ENCODE measurements at places on chromosomes 1 and 21.

- DNase-seq: no peak
Measured at GRCh38 chr21:45333583-45334121, 46.0 kb upstream of the POFUT2 start.

- no peak for DNase-seq
Measured at GRCh38 chr1:180288940-180289339, 58.9 kb downstream of the LHX4 start.

- no peak for DNase-seq
Measured at GRCh38 chr1:167054946-167055630, 35.1 kb downstream of the GPA33 start.

- no peak for DNase-seq
Measured at GRCh38 chr1:225460737-225461532, 33.1 kb upstream of the LBR start.

GRCh38 chr1:35532497-35533223, 24.5 kb downstream of the KIAA0319L start:
- peak; percentile 48 for DNase-seq

GRCh38 chr21:36821032-36821299, 122.1 kb downstream of the SIM2 start:
- DNase-seq: no peak

- DNase-seq: peak; percentile 95
Measured at GRCh38 chr1:109248797-109249629, at the start of gene CELSR2. Gene CELSR2, plus strand, starts transcription at chr1:109249539. Its CDS starts 541 bp downstream, at chr1:109250080.

- DNase-seq: no peak
Measured at GRCh38 chr1:2940178-2940577, 81.1 kb upstream of the ACTRT2 start.

- DNase-seq: no peak
Measured at GRCh38 chr1:164475834-164476233, 83.2 kb upstream of the PBX1 start.

- no peak for DNase-seq
Measured at GRCh38 chr1:5333291-5333690, 658.9 kb downstream of the NPHP4 start.

DNA sequence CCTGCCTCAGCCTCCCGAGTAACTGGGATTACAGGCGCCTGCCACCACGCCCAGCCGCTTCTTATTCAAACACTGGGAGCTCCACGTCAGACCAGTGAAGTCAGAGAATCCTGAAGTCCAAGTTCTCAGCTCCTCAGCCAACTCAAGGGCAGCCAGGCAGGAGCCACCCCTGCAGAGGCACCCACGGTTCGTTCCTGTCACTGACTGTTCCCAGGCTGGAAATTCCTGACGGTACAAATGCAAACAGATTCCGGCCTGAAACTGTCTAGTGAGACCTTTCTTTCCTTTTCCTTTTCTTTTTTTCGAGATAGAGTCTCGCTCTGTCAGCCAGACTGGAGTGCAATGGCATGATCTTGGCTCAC, 11.7 kb downstream of the SLC35E2B start:
- no peak for DNase-seq

GRCh38 chr1:153545067-153546055, at the start of gene S100A4:
Gene S100A4, minus strand, starts transcription at chr1:153545806. Its CDS starts 1,012 bp downstream, at chr1:153544794.
- peak; percentile 91 for DNase-seq

DNA sequence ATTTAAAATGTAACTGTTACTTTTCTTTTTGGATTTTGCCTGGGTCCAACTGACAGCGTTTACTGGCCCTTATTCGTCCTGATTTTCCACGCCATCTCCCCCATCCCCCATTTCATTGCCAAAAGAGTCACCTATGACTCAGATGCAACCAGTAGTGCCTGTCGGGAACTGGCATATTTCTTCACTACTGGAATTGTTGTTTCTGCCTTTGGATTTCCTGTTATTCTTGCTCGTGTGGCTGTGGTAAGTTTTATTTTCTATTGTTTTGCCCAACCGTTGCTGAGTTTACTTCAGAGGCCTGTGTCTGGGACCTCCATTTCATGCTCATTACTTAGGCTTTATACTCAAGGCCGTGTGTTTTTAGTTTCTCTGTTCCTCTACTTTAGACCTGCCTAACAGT, 9.3 kb downstream of the LEPR start:
- DNase-seq: no peak

DNA sequence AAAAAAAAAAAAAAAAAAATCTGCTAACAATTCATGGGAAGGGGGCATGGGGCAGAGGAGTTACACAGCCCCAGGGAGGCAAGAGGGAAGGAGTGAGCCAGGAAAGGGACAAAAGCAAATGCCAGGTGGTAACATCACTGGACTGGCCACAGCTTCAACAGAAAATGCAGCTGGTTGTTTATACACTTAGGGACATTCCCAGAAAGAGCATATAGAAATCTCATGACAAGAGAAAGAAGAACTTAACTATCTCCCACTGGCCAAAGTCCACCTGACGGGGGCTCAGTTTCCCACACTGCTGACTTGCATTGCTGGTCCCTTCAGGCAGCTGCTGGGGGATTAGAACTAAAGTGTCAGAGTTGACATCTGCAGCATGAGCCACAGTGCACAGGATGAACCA, 14.8 kb downstream of the IL12RB2 start:
- DNase-seq: no peak

DNA sequence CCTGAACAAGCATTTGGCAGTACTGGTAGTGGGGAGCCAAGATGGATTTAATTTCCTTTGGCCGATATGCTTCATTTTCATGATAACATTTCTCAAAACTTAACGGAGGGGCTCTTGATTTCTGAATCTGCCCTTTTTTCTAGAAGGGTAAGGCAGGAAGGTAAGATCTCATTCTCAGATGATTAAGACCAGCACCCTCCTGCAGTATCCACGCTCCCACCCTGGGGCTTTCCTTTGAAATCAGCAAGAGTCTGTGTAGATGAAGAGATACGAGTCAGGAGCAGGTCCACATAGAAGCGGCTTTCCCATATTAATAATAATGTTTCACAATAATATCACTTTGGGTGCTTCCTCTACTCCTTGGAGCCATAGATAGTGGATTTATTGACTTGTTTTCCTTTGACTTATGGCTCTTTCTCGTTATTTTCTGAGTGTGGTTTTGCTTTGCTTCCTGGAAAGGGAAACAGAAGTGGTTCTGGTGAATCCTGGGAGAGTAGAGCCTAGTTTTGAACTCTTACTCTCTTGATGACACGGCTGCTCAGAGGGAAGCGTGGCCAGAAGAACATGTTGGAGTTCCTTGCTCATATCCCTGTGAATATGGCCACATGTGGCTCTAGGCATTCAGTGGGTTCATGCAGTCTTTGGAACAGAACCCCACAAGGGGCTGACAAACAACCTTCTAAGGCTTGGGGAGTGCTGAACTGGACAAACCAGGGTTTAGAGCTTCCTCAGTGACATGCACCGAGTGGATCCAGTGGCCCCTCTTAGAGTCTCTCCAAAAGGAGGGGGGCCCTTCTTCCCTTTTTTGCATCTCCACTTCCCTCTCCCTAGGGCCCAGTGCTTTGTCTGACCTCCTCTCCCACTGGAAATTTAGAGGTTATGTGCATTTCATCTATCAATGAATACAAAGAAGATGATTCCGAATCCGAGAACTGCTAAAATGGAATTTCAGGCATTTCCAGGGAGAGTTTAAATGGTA, 195.7 kb downstream of the DYRK1A start:
- peak; percentile 27 for DNase-seq

DNA sequence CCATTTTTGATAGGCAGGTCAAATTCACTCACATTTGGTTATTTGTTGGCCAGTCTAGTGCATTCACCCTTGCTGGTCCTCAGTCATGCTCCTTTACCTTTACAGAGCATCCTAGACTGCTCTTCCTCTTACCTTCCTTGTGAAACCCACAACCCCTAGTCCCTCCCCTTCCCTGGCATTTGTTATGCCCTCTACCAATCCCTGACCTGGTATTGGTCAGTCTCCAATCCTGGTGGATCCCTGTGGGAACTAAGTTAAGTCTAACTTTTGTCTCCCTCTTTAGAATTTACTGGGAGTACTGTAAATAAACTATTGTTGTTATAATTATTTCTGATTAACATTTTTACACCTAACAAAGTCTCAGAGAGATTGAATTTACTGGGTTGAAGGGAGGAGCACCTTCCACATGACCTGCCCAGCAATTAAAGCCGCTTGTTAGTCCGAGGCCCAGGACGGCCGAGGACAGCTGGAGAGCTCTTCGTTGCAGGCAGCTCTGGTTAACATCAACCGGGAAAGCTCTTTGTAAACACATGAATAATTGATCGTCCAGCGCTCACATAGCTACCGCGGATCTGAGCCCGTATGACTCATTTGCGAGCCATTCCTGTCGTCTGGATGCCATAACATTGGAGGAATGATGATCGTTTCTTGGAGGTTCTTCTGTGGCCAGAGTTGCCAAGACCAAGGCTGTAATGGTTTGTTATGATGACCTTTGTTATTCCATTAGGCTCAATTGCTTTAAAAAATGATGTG, 31.9 kb downstream of the MTARC1 start:
- no peak for DNase-seq

- no peak for DNase-seq
Measured at GRCh38 chr21:28016571-28016970, 976.1 kb downstream of the LTN1 start.

- DNase-seq: no peak
Measured at GRCh38 chr1:28032281-28032680, 56.1 kb downstream of the EYA3 start.

Data from posterior cingulate gyrus (tissue), 11 donors.